ENCODE measurements at places on chromosomes 12 and 14.
A peak's percentile ranks its signal among the peaks of the same experiment; 100 is the strongest.

GRCh38 chr12:93977081-93977480 is 171.3 kb upstream of the PLXNC1 start:
- DNase-seq, result no peak

DNA sequence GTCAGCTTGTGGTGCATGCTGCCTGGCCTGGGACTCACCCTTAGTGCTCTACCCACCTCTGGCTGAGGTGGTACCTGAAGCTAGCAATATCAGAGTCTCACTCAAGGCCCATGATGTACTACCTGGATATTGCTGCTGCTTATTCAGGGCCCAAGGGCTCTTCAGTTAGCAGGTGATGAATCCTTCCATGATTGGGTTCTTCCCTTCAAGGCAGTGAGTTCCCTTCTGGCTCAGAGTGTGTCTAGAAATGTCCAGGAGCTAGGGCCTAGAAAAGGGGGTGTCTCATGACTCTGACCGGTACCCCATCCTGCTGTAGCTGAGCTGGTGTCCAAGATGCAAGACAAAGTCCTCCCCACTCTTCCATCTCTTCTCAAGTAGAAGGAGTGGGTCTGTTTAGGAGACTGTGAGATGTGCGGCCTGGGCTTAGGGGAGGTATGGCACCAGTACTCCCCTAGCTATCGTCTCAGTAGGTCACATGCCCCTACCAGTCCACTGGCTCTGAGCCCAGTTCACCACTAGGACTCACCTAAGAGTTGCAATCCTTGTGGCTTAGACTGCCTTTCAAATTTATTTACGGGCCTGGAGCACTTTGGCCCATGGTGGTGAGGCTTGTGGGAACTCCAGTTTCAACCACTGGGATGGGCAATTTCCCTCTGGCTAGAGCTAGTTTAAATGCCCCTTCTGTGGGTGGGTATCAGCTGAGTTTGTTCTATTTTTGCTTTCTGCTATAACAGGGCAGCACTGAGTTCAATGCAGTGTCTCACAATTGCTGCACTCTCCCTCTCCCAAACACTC is 12.2 kb downstream of the PRORP start:
- no peak for DNase-seq

- no peak for DNase-seq
These were observed 39.0 kb downstream of the PLXNC1 start for GRCh38 chr12:94187361-94187760.

- DNase-seq, result no peak
These were observed 45.3 kb downstream of the FRS2 start for GRCh38 chr12:69515394-69515930.

DNA sequence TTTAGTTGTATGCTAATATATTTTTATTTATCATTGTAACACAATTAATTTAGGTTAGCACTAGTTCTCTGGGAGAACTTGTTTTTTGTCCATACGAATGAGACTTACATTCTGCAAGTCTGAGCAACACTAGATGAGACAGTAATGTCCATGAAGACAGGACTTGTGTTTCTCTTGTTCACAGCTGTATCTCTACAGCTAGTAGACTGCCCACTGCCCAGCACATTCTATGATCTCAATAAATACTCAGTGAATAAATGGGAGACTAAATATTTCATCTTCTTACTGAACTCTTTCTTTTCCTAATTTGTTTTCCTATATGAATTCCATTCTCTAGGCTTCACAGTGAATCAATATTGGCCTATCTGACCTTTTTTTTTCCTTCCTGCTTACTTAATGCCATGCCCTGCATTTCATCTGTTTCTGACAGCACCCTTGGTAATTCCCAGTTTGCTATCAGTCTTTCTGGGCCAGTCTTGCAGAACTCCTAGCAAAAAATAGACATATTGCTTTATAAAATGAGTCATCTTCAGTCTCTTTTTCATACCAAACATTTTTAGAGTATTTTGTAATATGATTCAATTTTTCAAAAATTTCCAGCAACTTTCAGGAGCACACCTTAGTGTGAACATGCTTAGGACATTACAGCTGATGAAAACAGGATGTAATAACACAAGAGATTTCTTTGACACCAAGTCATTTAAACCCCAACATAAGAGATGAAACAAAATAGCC is 185.5 kb upstream of the ATP2B1 start:
- no peak for DNase-seq

DNA sequence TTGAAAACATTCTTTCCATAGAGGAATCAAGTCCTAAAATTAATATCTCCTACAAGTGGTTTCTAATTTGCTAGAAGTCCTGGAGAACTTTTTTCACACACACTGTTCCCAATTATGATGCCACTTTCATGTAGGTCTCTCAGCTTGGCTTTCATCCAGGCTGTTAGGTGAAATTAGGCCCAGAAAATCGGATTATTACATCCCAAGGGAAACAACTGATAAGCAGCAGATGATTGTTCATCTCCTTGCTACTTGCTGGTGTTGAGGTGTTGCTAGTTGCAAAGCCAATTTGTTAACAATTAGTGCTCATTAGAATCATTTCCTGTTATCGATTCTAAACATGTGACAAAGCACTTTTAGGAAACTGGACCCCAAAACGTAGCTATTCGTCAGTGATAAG is 248.0 kb downstream of the PDZRN4 start:
- no peak for DNase-seq

GRCh38 chr14:94375552-94376107 is 12.8 kb downstream of the SERPINA1 start:
- no peak for DNase-seq

GRCh38 chr12:13194401-13195110 is 2.0 kb upstream of the EMP1 start:
- no peak for DNase-seq

DNA sequence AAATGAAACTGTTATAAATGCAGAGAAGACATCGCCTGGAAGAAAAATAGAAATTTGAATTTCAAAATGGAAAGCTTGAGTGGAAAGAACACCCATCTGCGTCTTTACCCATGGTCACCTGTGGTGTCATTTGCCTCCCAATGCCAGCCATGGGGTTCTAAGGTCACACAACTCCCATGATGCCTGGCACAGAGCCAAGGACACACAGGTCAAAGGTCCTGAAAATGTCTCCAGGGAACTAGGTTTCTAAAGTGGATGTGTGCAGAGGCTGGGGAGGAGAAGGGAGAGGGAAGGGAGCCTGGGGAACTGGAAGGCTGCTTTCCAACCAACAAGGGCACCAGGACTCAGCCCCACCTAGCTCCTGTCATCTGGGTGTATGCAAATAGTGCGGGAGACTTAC is 724.0 kb upstream of the TMEM132C start:
- DNase-seq, result no peak

GRCh38 chr12:1738446-1738845 is 47.6 kb downstream of the ADIPOR2 start:
- no peak for DNase-seq

DNA sequence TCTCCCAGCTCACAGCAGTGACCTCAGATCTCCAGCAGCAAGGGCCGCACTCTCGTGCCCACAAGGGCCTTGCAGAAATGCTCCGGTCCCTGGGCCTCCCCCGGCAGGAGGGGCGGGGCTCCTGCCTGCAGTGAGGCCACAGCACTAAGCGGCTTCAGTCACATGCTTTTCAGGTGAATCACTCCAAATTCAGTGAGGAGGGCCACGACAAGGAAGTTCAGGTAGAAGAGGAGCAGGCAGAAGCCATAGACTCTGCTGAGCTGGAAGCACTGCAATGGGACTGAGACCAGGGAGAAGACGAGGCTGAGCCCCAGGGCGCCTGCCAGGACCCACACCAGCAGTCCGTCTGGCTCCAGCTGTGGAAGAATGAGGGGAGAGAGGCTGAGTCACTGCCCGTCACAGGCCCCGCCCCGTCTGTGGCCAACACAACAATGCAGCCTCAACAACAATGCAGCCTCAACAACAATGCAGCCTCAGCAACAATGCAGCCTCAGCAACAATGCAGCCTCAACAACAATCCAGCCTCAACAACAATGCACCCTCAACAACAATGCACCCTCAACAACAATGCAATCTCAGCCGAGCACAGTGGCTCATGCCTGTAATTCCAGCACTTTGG is 35.2 kb downstream of the SLC8B1 start:
- no peak for DNase-seq

DNA sequence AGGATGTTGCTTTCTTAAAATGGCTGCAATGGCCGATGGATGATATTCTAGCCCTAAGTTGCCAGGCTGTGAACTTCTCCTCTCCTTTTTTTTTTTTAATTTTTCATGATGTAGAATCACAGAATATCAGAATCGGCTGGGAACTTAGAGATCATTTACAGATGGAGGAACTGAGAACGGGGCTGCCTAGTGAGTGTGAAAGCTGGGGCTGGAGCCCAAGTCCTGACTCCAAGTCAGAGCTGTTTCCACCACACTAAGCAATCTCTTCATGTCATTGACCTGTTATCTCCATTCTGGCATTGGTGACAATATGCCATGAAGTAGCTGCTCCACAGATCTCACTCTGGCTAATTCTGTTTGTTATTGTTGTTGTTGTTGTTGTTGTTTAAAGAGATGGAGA is 121.7 kb downstream of the SLC38A1 start:
- no peak for DNase-seq

GRCh38 chr14:93970965-93971634 is 5.3 kb downstream of the ASB2 start:
- DNase-seq, result peak; percentile 14

GRCh38 chr14:50605766-50606165 is 45.8 kb downstream of the ATL1 start:
- DNase-seq, result no peak

DNA sequence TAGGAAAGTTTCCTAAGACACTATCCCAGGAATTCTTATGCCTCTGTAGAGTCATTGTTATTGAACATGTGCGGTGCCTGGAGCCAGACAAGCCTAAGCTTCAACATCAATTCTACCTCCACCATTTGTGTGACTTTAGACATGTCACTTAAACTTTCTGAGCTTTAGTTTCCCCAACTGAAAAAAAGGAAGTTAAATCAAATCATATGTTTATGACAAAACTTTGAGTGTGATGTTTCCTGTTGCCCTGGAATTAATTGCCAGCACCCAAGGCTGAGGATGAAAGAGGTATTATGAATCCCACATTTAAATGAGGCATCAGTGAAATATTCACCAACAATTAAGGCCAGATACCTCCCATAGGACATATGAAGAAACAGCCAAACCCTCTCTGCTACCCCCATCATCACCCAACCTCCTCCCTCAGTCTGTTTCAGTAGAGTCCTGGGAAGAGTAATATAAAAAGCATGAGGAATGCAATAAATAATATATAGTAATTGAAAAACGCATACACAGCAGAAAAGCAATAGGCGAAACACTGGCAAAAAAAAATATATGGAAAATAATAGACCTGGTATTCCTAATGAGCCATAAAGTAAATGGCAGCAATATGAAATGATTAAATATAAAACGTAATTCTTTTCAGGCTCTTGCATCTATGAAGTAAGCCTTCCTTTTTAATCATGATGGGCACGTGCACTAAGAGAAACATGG is 182.0 kb upstream of the DCN start:
- no peak for DNase-seq

DNA sequence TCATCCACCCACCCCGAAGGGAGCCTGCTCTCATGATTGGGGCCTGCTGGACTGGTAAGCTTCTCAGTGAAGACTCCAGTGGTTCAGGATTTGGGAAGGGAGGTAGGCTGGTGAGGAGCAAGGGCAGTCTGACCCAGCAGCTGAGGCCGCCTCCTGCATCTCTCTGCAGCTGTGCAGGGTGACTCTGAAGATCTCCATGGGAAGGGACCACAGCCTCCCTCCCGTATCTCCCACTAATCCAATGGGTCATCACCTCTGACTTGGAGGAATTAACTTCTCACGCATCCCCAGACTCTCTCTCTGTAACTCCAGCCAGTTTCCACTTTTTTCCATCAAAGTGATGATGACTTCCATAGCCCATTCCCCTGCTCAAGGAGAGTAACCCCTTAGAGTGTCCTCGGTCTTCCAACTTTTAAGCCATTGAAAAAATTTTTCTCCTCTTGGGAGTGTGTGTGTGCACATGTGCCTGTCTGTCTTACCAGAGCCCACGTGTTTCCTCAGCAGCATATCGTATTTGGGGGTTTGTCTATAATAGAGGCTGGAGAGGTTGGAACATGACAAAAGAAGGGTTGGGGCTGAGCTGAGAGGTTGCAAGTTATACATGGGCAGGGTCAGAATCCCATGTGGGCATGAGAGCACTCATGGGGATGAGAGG is 11.3 kb downstream of the CLSTN3 start:
- DNase-seq, result no peak

DNA sequence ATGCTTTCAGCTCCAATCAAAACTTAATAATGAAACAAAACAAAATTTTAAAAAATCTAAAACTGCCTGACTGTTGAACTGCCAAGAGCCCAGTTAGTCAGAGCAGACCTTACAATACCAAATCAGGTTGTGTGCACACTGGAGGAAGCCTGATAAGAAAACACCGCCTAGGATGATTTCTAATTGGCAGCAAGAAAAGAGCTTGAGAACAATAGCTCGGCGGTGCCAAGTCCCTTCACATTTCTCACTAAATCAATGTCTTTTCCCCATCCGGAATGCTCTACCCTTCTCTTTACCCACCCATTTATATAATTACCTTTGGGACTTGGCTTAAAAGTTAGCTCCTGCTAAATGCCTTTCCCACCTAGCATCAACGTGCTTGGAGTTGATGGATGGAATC is 256.7 kb downstream of the C12orf75 start:
- DNase-seq, result no peak

GRCh38 chr14:105748204-105748578 is 221.8 kb downstream of the TMEM121 start:
- DNase-seq, result peak; percentile 57

DNA sequence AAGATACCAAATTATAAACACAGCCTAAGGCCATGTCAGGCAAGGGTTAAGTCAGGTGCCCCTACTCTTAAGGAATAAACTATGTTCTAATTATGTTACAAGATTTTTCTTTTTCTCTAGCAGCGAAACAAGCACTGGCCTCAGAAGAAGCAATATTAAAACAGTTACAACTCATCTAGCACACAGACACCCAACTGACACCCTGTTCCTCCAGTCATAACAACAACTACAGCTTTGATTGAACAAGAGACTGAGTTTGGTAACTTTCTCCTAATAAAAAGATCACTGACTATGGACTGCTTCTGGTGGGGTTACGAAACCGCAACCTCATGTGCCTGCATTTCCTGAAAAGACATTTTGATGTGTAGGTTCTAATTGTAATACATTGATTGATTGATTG is 3.3 kb upstream of the DAO start:
- DNase-seq, result no peak

GRCh38 chr12:92814584-92814983 is 111.8 kb downstream of the PLEKHG7 start:
- no peak for DNase-seq
